ENCODE measurements at places on chromosomes 1 and 21. TPM values are rescaled to one million over a fixed set of nuclear protein-coding genes. Genes with fewer than 3 reads are reported as not detected.

The CFHR1 gene
- not detected for total RNA-seq

The ANGPTL1 gene
- total RNA-seq, result 19.4 TPM

The AKR7A3 gene
- total RNA-seq, result 4.2 TPM

- DNase-seq, result no peak
These were observed 255.3 kb upstream of the CAMK1G start for GRCh38 chr1:209328196-209328595.

- no peak for DNase-seq
These were observed 19.8 kb upstream of the THRAP3 start for GRCh38 chr1:36204347-36204909.

DNA sequence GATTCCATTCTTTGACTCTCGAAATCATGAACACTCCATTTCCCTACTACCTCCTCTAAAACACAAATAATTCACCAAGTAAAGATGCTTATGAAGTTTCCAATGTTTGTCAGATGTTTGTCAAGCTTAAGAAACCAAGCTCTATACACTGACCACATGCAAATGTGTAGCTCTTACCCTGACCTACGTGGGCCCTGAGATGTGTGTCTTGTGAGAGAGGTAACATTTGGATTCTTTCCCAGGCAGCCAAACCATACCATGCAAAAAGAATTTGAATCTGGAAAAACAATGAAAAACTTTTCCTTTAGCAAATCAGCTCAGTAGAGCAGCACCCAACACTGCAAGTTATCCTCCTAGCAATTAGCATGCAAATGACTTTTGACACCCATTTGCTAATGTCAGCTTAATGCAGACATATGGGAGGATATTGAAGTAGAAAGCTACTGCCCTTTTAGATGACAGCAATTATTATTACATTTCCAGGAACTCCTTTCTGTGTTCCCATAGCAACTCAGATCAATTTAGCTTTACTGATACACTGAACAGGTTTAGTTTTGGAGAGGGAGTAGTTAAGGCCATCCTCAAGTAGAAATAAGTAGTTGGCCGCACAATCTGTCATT lies 83.2 kb upstream of the RGS4 start:
- no peak for DNase-seq

GRCh38 chr1:39701049-39701439 lies 9.8 kb upstream of the HPCAL4 start:
- no peak for DNase-seq

DNA sequence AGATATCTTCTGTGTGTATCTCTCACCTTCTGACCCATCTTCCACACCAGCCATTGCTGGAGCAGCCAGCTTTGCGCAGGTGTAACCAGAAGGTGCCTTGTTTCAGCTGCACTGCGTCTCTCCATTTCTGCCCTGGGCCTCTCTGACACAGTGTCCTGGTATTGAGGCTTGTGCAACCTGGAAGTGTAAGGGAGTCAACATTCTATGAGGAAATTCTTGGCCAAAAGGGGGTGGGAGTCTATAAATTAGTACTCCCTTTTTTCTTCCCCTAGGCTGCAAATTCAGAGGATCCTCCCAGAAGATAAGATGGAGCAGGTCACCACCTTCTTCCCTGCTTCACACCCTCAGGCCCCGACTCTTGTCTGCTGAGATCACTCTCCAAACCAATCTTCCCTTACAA lies 109.1 kb downstream of the MRPS6 start:
- no peak for DNase-seq

DNA sequence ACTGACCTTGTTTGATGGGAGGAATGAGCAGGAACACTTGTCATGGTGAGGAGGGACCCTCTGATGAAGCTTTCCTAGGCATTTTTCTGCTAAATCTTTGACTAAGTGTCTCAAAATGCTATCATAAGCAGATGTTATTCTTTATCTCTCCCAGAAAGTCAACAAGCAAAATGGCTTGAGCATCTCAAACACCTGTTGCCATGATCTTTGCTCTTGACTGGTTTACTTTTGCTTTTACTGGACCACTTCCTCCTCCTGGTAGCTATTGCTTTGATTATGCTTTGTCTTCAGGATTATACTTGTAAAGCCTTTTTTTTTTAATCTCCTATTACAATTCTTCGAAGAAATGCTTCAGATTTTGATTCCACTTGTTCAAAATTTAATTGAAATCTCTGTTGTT lies 157.4 kb downstream of the GPR52 start:
- DNase-seq, result no peak

DNA sequence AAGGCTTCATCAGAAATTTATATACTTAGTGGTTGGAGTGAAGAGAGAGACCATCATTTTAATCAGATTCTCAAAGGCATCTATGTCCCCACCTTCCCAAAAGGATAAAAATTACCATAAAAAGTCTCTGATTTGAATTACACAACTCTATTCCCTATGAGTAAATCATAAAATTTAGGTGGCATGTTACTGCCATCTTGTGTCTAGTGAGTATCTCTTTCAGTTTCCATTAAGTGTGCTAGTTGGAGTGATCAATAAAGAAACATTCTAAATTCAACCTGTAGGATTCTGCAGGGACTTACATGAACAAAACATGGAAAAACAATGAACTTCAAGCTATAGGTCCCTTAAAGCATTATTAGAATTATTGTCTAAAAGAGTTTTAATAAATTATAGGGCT lies 655.4 kb downstream of the LTN1 start:
- no peak for DNase-seq

GRCh38 chr1:64664299-64664698 lies 80.6 kb upstream of the RAVER2 start:
- DNase-seq, result no peak

Measured in vagina (tissue), 2 donors.